ENCODE measurements at places on chromosomes 11 and 22.

GRCh38 chr22:23382428-23383218 lies 197.5 kb downstream of the IGLL1 start:
- no peak for ATAC-seq

- ATAC-seq = no peak
Observed at GRCh38 chr11:3685923-3686322, 14.7 kb upstream of the CHRNA10 start.

DNA sequence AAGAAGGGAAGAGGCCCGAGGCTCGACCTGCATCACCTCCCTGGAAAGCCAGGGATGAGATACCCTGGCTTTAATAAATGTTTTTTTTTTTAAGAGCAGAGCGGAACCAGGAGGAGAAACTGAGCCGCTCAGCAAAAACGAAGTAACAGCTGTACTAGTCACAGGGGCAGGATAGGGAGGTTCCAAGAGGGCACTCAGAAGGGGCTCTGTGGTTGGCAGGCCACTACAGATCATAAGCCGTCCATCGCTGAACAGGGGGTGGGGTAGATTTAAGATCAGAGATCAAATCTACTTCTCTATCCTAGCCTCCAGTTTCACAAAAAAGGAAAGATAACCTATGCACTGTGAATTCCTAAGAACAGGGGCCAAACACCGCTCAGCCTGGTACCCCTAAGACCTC lies 625 bp downstream of the EIF3D start:
- ATAC-seq = no peak

GRCh38 chr22:47539374-47539773 lies 776.9 kb downstream of the TBC1D22A start:
- ATAC-seq = no peak

DNA sequence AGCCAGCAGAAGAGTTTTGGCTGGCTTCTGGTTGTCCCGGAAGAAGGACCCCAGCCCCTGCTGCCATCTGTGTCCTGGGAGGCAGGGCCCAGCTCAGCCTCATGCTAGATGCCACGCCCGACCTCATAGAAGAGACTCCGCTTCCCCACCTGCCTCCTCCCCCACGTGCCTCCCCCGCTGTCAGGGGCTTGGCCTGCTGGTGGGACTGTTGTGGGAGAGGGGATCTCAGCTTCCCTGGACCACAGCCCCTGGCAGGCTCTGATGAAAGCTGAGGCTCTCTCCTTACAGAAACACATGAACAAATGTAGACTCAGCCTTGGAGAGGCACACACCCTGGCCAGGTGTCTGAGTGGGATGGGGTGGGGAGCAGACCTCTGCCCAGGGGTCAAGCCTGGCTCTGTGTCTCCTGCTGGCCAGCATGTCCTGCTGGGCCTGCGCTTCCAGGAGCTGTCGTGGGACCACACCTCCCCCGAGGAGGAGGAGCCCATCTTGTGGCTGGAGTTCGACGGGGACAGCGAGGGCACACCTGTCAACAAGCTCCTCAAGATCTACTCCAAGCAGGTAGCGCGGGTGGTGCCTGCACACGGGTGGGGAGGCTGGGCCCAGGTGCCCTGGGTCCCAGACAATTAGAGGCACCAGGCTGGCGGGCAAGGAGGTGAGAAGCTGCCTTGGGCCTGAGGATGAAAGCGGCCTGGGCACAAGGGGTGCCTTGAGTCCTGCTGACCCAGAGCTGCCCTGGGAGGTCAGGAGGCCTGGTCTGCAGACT lies 14.1 kb downstream of the FRMD8 start:
- no peak for ATAC-seq

DNA sequence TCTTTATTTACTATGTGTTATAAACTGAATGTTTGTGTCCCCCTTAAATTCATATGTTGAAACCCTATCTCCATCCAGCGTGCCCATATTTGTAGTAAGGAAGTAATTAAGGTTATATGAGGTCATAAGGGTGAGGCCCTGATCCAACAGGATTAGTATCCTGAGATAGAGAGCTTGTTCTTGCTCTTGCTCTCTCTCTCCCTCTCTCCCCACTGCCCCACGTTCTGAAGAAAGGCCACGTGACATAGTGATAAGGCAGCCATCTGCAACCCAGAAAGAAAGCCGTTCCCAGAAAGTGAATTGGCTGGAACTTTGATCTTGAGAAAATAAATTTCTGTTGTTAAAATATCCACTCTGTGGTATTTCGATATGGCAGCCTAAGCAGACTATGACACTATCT lies 212.5 kb downstream of the SWAP70 start:
- no peak for ATAC-seq

DNA sequence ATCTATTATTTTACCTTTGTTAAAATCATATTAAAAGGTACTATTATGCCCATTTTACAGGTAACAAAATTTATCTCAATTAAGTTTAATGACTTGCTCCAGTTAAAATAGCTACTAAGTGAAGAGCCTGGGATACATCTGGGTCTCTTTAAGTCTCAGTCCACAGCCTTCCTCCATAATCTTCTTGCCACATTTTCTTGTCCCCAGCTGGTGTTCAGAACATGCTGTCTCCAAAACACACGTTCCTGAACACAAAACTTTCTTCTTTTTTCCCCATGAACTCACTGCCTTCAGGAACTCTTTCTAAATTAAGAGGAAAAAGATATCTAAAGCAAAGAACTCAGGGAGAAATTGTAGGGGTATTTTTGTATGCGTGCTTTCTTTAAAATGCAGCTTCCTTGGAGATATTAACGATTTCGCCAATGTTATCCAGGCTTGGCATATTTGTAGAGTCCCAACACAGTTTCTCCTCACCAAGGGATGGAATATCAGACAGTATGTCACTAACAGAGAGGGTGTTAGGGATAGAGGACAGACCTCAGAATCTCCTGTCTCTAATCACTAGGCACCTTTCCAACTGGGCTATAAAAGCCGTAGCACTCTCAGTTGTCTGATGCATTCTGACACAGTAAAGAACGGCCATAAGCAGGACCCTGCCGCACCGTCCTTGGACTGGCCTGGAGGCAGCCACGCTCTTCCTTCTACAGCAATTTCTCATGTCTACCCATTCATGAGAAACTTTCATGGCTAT lies 232.8 kb upstream of the BLID start:
- ATAC-seq = no peak

- no peak for ATAC-seq
Observed at GRCh38 chr11:29612423-29612822, 404.4 kb downstream of the KCNA4 start.

GRCh38 chr11:131537196-131537595 lies 166.8 kb downstream of the NTM start:
- ATAC-seq = no peak

GRCh38 chr11:65894034-65894591 lies 3.6 kb downstream of the CCDC85B start:
- ATAC-seq = no peak

DNA sequence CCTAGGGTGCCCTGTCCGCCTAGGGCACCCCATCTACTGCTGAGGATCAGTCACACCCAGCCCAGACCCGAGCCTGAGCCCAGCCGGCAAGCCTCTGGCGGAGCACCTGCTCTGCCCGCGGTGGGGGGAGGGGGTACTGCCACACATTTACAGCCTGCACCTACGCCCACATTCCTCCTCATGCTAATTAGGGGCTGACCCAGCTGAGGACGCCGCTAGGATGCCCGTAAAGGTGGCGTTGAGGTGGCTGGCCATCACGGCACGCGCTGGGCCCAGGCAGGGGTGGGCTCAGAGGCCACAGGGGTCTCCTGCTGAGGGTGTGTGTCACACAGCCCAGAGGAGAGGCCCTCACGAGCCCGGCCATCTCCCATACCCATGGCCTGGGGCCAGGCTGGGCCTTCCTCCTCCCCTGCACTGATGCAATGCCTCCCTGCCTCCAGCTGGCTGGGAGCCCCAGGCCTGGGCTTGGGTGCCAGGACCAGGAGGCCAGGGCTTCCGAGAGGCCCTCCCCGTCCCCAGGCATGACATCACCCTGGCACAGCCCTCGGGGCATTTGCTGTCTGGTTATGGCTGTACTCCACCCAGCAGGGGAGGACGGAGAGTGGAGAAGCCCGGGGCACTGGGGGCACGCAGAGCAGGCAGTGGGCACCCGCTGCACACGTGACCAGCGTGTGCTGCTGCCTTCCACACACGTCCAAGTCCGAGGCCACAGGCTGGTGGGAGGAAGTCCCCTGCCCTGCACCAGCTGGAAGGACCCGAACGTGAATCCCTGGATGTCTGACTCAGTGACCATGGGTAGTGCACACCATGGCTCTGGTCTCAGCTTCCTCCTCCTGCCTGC lies 12.7 kb downstream of the DUSP8 start:
- no peak for ATAC-seq

GRCh38 chr11:103091064-103091800 lies 728 bp downstream of the DCUN1D5 start:
- ATAC-seq = peak; percentile 46

- ATAC-seq = no peak
Observed at GRCh38 chr11:85922367-85922766, 67.2 kb downstream of the CCDC83 start.

GRCh38 chr11:100105982-100106358 lies 581.1 kb upstream of the ARHGAP42 start:
- ATAC-seq = no peak

GRCh38 chr11:93542811-93543229 lies 371 bp downstream of the SMCO4 start:
- ATAC-seq = peak; percentile 29

DNA sequence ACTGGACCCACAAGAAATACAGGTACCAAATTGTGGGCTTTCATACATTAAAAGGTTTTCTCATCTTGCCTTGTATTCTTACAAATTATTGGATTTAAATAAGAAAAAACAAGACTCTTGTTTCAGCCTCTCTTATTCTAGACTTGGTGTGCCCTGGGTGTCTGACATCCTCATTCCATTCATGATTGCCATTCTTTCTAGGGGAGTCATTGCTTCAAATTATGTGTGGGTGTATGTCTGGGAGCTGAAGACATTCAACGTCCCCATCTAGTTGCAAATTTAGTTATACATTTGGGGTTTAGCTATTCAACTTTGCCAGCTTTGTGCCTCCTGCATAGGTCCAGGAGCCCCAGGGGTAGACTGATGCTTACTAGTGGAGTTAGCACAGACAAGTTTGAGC lies 18.1 kb downstream of the MAML2 start:
- no peak for ATAC-seq

DNA sequence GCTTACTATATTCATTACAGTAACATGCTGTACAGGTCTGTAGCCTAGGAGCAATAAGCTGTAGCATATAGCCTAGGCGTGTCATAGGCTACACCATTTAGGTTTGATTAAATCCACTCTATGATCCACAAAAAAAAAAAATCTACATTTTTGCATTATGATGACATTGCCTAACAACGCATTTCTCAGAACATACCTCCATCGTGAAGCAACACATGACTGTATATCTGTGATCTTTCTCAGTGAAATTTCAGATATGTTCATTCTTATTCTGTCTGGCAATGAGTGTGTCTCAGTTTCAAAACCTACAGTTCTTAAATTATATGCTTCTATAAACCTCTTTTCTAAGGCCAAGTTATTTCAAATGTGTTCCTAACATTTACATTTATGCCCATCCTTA lies 140.3 kb downstream of the CADM1 start:
- no peak for ATAC-seq

GRCh38 chr22:27676545-27677213 lies 124.9 kb downstream of the MN1 start:
- ATAC-seq = no peak

GRCh38 chr11:16741473-16741872 lies 3.0 kb downstream of the C11orf58 start:
- ATAC-seq = no peak

- peak; percentile 60 for ATAC-seq
Observed at GRCh38 chr11:120235024-120235628, 4.8 kb upstream of the POU2F3 start.

DNA sequence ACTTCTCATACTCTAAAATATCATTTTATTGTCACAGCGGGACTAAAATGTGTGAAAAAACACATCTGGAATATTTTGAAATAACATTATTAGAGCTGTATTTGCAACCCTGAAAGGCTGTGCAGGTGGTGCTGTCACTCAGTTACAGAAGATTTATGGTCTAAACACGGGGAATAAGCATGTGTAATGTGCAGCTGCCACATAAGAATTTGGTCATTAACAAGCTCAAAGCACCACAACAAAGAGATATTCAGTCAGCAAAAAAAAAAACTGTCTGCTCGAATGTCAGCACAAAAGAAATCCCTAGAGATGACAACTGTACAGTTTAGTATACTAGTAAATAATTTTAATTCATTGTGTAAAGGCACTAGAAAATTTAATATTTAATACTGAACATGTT lies 31.3 kb downstream of the TMEM123 start:
- ATAC-seq = no peak

DNA sequence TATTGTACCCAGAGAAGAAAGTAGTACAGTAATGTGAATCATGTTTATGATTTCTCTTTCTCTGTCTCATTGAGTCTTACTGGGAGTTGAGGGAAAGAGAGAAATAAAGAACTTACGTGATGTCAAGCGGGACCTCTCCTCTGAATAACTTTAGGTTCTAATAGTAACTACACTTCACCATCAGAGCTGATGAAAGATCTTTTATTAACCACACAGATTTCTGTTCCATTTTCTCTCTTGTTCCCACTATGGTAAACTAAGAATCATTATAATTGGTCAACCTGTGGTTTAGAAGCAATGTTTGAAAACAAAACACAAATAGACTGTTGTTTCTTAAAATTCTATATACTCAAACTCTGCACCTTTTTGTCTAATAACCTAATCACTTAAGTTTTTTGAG lies 142.3 kb downstream of the ELP4 start:
- no peak for ATAC-seq

GRCh38 chr11:95920460-95921105 lies 3.3 kb downstream of the MTMR2 start:
- ATAC-seq = peak; percentile 12

DNA sequence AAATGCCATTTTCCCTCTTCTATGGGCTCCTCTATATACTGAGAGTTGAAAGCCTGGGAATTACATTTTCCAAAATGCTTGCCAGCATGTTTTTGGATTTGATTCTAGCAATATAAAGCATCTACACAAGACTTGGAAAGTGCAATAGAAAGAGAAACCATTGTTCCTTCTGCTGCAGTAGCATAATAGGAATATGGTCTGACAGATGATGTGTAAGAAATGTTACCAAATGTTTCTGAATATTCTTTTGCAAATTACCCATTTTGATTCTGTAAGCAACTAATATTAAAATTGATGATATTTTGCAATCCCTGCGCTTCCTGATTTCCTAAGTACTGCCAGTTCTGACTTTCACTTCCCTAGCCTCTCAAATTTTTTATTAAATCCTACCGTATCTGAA lies 61.6 kb downstream of the CASP12 start:
- no peak for ATAC-seq
